G401 (cell line): ENCODE measurements at places on chromosomes 16 and 17. TPM values are rescaled to one million over a fixed set of nuclear protein-coding genes. Genes with fewer than 3 reads are reported as not detected.

The LITAFD gene
- total RNA-seq, result not detected in 2 replicates

The MFAP4 gene
- total RNA-seq, result 0.31 TPM in 1 of 2 replicates, not detected in the other

The TBX21 gene
- total RNA-seq, result not detected in 2 replicates

The TMEM238L gene
- not detected in 2 replicates for total RNA-seq

DNA sequence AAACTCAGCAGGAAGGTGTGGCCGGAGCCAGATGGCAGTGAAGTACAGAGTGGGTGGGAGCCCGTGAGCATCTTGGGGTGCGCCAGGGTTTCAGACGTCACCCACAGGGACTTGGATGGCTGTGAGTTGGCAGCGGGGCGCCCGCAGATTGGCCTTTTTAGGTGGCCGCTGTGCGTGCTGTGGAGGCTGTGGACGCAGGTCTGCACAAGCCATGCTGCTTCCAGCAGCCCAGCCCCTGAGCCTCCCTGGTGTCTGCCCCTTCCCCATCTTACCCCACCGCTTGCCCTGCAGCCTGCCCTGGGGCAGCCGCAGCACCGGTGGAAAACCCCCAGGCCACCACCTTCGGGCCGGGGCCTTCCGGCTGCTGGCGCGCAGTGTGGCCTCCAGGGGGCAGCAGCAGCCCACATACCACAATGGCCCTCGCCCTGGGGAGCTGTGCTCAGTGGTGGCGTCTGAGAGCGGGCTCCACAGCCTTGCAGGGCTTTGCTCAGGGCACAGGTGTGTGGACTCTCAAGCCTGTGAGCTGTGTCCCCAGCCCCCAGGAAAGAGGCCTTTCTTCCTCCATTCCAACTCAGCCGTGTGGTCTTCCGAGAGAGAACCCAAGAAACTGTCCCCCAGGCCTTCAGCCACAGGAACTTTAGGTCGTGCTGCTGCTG, 11.8 kb downstream of the ENDOV start:
- peak; percentile 88 for DNase-seq

The FOXN1 gene
- not detected in 2 replicates for total RNA-seq

DNA sequence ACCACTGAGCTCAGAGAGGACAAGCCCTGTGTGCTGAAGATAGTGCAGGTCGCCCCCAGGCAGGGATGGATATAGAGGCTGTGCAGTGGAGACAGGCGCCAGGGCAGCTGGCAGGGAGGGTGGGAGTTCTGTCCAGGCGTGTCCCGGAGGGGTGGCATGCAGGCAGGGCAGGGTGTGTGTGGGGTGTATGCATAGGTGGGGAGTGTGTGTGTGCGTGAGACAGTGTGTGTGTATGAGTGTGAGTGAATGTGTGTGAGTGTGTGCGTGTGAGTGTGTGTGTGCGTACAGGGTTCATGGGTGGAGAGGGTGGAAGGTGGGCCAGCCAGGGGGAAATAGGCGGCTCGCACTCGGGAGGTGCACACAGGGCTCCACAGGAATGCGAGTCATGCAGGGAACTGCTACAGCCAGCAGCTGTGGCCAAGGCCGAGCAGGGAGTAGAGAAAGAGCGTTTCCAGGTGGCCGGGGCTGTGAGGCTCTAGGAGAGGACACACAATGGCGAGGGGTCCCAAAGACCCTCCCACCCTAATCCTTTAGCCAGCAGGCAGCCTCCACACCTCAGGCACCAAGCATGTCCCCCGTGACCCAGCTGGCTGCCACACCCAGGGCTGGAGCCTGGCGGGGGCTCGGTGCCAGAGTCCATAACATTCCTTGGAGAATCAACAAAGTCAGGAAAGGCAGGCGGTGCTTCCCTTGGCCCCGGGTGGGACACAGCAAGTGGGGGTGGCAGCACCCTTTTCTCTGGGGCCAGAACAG, 4.6 kb downstream of the PLCD3 start:
- DNase-seq, result no peak

The RNF222 gene
- total RNA-seq, result 0.03 TPM in 1 of 2 replicates, not detected in the other

The KRTAP4-6 gene
- total RNA-seq, result not detected in 2 replicates

DNA sequence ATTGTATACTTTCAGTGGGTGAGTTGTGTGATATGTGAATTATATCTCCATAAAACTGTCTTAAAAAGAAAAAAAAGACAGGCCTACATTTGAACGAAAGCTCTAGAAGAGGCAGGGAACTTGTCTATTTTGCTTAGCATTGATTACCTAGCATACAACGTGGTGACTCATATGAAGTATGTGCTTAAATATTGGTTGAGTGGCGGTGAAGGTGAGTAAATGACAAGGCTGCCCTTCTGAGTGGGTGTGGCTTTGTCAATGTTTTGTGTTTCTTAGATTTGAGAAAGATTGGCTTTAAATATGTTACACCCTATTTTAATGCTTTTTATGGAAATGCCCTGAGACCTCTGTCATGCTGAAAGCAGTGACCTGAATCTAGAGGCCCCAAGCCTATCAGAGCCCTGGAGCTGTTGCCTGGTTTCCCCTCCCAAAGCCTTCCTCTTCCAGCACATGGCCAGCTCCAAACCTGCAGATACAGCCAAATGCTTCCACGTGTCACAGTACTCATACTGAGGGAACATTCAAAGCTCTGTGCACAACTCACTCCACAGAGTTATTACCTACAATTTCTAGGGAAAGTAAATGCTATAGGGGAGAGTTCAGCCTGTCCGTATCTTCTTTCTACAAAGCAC, 260.0 kb downstream of the PHKB start:
- DNase-seq, result no peak

The KIAA0753 gene
- 16.7 and 17.2 TPM in 2 replicates for total RNA-seq

DNA sequence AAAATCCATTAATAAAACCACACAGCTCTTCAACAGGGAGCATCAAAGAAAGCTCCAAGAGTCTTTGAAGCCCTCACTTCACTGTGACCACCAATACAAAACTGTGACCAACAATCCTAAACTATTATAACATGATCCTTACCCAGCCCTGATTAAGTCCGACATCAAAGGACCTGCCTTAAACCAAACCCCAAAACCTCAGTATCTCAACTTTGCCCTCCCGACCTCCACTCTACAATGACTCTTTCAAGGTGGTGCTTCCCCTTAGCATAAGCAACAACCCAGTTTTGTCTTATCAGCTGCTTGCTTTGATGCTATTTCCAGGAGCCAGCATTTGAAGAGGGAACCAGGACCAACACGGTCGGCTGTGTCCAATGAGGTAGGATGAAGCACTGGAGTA, 8.5 kb upstream of the PRSS22 start:
- no peak for DNase-seq

DNA sequence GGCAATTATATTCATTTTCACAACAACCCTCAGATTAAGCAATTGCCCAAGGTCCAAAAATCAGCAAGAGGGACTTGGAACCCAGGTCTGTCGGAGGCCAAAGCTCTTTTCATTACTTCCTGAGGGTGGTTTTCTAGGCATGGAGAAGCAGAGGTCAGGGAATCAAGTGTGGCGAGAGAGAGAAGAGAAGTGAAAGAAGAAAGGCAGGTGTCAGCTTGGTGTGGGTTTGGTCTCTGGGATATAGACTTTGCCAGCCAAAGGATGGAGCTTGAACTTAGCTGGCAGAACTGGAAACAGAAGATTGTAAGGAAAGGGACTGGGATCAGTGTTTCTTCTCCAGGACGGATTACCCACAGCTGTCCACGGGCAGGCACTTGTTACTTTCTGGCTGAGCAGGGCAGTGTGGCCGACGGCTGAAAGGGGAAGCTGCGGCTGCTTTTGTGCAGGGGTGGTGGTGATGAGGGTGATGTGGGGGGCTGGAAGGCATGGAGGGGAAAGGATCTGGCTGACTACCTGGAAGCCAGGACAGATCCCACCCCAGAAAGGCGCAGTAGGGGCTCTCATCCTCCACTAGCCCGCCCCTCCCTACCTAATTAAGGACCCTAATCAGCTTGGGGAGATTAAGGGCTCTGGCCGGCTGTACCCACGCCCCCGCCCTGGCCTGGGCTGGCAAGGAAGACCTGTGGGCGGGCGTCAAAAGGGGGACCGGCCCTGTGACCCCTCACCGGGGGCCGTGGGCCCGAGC, at the start of gene GUCY2D:
GUCY2D (plus strand) TSS at position 640 of the 745 bp plus-strand sequence. CDS start 433 bp downstream, outside the sequence.
- DNase-seq, result no peak

GRCh38 chr16:8686031-8686621, 11.7 kb downstream of the ABAT start:
- peak; percentile 95 for DNase-seq

GRCh38 chr17:60525328-60525684, 736 bp downstream of the APPBP2 start:
- DNase-seq, result no peak

The BCL6B gene
- not detected in 2 replicates for total RNA-seq

DNA sequence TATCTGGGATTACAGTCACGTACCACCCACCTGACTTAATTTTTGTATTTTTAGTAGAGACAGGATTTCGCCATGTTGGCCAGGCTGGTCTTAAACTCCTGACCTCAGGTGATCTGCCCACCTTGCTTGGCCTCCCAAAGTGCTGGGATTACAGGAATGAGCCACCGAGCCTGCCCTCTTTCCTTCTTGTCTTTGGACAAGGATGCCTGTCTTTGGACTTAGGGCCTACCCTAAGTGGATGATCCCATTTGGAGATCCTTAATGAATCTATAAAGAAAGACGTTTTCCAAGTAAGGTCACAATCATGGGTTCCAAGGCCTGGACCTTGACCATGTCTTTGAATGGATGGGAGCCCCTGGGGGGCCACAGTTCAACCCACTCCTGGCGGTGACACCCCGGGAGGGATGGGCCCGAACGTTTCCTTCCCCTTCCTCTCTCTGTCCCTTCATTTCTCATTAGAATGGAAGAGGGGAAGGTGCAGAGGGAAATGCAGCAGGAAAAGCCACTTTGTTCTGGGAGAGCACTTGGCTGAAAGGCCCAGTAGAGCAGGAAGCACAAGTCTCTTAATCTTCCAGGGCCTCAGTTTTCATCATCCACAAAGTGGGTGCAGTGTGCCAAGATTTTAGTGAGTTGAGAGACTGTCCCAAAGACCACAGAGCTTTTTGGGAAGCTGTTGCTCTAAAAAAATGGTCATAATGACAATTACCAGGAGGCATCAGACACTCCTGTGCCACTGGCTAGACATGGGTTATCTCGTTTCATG, 353.3 kb downstream of the SEC14L1 start:
- DNase-seq, result no peak
